ENCODE measurements at places on chromosomes 11 and 22. TPM values are rescaled to one million over a fixed set of nuclear protein-coding genes. Genes with fewer than 3 reads are reported as not detected.

DNA sequence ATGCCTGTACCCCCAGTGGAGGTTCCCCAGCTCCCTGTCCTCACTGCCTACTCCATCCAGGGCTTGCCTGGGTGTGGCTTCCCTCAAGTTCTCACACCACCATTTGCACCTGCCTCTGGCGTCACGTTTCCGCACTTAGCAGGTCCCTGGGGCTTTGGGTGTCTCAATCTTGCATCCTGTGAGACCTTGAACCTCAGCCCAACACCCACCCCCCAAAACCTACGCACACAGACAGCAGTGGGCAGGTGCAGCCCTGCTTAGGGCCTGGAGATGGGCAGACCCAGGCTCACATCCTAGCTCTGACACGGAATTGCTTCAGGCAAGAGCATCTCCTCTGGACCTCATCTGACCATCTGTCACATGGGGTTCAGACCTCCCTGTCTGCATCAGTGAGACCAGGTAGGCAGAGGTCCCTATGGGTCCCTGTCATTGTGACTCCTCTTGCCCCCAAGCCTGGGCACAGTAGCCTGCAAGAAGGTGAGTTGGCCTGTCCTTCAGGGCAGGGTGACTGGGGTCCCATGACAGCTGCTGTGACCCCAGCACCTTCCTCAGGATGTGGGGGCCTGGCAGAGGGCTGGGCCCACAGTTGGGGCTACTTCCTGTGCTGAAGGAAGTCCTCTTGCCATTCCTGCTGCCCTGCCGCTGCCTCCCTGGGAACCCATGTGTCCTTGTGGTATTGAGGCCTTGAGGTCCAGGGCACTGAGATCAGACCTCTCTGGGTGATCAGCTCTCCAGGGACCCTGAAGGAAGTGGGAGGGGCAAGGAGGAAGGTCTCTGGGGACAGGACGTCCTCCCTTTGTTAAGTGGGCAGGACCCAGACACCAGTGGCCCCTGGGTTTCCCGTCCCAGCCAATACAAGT, 2.0 kb downstream of the SIPA1 start:
- DNase-seq = no peak

- DNase-seq = no peak
Observed at GRCh38 chr11:85114786-85115185, 512.4 kb downstream of the DLG2 start.

DNA sequence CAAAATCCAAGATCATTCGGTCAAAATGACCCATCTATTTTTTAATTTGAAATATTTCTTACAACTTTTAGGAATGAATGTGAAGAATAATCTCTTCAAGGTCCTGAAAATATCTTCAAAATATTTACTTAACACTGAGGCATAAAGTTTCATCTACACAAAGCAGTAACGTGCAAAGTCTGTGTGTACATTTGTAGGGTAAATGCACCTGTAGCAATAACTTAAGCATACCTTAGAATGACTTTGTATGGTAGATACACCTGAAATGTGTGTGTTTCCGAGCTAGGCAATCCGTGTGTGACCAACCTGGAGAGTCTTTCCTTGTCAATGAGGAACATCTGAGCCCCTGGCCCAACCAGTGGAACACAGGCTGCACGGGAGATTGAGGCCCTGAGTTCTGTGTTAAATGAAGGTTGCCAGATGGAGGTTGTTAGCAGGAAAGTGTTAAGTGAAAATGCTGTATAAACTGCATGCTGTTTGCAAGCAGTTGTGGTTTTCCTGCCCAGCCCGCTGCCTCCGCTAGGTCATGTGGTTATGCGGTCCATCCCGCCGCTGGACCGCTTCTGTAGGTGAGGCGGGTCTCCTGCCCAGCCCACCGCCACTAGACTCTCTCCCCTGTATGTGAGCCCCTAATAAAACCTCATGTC, 7.6 kb upstream of the CTR9 start:
- no peak for DNase-seq

GRCh38 chr11:70167723-70168404, 35.2 kb upstream of the FADD start:
- DNase-seq = no peak

Gene CAT
- 292 TPM for total RNA-seq

DNA sequence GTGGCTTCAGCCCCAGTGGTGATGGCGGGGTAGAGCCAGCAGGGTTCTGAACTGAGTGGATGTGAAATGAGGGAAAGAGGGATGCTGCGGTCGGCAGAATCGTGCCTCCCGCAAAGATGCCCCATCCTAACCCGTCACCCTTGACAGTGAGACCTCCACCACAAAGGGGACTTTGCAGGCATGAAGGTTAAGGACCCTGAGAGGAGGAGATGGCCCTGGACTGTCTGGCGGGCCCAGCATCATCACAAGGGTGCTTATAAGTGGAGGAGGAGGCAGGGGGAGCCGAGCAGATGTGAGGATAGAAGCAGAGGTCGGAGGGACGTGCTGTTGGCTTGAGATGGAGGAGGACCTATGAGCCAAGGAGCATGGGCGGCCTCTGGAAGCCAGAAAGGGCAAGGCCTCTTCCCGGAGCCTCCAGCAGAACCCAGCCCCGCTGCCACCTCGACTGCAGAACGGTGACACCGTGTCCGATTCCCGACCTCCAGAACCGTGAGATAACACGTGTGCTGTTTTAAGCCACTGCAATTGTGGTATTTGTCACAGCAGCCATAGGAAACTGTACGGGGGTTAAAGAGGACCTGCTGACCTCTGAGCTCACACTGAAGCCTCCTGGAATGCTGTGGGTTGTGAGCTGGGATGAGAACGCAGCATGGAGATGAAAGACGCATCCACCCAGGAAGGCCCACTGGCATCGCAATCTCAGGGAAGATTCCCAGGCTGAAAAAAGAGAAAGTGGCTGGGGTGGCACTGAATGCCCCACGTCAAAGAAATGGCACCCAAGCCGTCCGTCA, 10.9 kb downstream of the LINC01488 start:
- DNase-seq = no peak

DNA sequence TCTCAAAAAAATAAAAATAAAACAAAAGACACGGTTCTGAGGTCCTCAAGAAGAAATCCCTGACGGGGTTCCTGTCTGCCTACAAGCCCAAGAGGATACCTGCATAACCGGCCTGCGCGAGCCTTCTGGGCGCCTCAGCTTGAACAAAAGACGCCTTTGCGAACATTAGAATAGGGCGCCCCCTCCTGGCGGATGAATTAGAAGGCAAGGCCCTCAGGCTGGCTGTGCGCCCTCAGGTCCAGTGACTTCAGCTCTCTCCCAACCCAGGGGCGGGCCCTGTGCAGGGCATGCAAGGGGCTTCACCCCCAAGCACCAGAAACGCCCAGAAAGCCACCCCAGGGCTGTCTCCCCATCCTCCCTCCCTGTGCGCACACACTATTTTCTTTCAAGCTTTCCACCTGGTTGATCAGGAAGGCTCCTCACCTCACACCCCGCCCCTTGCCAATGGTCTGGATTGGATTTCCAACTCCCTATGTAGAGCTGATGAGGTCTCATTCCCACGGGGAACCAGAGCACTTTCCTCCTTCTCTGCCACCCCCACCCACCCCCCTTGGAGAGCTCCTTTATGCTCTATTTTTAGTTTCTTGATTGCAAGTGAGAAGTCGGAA, 273.3 kb downstream of the BUD13 start:
- DNase-seq = peak; percentile 92

DNA sequence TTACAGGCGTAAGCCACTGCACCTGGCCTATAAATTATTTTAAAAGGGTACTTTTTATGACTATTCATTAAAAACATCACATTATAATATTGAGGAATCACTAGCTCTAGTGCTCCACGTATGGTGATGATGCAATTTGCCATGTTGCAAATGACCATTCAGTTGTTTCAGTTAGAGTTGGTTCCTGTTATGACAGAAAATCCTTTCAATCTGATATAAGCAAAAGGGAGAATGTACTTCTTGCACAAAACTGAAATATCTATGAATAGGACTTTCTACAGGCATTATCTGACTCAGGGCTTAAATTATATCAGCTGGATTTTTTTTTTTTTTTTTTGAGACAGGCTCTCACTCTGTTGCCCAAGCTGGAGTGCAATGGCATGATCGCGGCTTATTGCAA, 45.6 kb upstream of the RRM1 start:
- no peak for DNase-seq

GRCh38 chr11:69318093-69318420, 24.1 kb downstream of the MYEOV start:
- DNase-seq = no peak

GRCh38 chr22:19803736-19804267, 43.2 kb downstream of the TBX1 start:
- no peak for DNase-seq

- DNase-seq = no peak
Observed at GRCh38 chr11:128724891-128725611, 31.2 kb downstream of the FLI1 start.

Gene HSPB2
- 17.1 TPM for total RNA-seq

Gene KCNQ1OT1
- 3.0 TPM for total RNA-seq

DNA sequence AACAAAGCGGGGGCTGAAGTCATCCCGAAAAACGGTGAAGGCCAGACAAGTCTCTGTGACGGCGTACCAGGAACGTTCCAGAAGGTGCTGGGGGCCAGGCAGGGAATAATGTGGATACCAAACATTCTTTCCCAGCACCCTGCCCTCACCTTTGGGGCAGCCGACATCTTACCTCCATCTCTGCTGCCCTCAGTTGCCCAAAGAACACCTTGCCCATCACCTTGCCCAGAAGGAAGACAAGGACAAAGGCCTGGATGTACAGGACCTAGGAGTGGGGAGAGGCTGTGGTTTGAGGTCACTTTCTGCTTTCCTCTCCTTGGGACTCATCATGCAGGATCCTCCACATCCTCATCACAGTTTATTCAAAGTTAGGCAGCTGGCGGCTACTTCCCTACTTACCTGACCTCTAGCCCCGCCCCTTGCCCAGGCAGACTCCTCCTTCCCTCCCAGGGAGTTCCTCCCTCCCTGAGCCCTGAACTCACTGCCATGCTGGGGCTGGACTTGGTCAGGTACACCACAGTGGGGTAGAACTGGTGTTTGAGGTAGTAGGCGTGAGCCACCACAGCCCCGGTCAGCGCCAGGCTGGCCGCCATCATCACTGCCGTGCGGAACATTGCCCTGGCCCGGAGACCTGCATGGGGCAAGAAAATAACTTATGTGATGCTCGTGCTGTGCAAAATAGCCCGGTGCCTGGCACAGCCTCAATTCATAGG, 1.2 kb downstream of the SYVN1 start:
- no peak for DNase-seq

DNA sequence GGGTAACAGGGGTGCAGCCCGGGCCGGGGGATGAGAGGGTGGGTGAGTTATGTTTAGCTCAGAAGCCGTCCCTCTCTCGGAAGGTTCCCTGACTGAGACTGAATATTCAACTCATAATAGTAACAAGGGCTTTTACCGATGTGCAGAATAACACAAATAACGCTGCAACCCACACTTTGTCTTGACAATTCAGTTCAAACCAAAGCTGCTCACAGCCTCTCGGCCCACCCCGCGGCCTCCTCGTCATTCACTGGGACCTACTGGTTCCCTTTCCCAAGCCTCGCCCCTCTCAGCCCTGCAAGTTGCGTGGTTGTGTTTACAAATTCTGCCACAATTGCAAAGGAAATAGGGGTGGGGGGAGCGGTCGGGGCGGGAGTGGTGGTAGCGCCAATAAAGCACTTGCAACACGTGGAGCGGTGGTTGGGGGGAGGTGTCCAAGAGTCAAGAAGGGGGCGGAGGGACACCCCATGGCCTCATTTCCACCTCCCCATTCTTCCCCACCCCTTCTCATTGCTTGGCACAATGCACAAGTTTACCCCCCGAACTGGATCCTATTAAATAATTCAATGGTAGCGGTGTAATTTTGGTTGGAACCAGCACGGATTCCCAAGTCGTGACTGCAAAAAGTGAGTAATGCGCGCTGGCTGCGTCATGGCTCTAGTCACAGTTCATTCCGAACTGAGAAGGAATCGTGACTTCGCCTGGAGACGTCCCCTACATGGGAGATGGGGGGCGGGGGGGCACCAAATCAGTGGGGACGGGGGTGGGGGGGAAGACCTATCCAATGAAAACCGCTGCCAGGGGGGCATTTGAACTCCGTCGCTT, 102.0 kb upstream of the HSD17B12 start:
- no peak for DNase-seq

DNA sequence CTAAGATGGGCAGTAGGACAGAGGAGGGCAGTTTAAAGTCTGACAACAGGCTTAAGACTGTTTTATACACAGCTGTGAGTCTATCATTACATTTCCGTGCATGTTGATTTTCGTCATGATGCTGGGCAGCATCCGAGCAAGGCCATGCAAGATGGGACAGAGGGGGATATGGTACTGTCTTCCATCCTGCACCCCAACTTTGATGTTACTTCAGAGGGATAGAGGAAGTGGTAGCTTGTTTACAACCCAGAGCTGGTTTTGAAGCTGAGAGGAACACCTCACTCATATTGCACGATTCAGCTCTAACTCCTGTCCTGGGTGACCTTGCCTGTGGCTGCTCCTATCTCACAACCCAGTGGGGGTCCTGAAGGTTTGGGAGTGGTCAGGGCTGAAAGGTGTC, 3.0 kb upstream of the SORL1 start:
- DNase-seq = no peak

Gene MS4A15
- total RNA-seq = not detected

DNA sequence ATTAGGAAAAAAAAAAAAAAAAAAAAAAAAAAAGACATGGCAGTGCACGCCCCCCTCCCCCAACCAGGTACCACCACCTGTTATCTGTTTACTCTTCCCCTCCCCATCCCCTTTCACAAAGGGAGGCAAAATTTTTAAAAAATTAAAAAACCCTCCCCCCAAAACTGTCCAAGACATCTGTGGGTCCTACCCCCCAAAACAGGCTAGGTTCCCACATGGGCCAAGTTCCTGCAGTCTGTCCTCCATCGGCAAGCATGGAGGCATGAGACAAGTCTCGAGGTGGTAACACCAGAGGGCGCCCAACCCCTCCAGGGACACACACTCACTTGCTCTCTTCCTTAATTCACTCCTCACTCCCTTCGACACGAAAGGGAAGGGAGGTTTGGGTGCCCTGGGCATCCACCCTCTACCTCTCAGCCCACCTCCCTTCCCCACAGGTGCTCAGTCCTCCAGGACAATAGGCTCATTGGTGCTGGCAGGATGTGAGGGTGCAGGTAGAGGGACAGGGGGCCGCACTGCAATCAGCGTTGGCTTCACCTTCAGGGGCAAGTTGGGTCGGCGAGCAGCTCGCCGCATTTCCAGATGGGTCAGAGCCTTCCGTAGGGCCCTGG, 2.2 kb upstream of the TUT1 start:
- DNase-seq = no peak

Gene CD248
- total RNA-seq = 810 TPM

DNA sequence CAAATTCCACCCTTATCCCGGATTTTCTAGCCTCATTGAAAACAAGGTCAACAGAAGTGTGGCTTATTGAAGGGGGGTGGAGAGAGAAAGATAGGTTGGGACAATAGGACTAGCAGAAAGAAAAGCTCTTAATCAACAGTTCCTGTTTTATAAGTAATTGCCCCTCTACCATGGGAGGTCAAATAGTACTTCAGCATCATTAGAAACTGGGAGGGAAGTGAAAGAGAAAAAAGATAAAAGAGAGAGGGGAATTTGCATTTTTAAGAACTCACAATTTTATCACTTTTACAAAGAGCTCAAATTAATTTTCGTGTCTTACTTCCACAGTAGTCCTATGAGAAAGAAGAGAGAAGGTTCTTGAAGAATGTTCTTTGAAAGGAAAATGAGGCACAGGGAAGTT, 89.2 kb downstream of the AMOTL1 start:
- no peak for DNase-seq

Gene APOA4
- total RNA-seq = 15.0 TPM

- DNase-seq = no peak
Observed at GRCh38 chr22:50281957-50282356, 11.8 kb upstream of the MAPK11 start.

- no peak for DNase-seq
Observed at GRCh38 chr11:875769-876301, 33.2 kb downstream of the TSPAN4 start.

GRCh38 chr22:46308283-46308988, 11.8 kb downstream of the GTSE1 start:
- DNase-seq = no peak

Data from mesenteric fat pad (tissue), 1 donor.